ENCODE measurements at places on chromosomes 12 and 14.
A peak's percentile ranks its signal among the peaks of the same experiment; 100 is the strongest.

- no peak for DNase-seq
- H3K36me3 ChIP-seq, result no peaks in the 10 kb centered on the region
- no peak overlapping the region for H3K27ac ChIP-seq
- peaks cover 2% of the 10 kb centered on the region for H3K4me1 ChIP-seq
Measured at GRCh38 chr14:89012282-89013097, 188.0 kb downstream of the TTC8 start.

DNA sequence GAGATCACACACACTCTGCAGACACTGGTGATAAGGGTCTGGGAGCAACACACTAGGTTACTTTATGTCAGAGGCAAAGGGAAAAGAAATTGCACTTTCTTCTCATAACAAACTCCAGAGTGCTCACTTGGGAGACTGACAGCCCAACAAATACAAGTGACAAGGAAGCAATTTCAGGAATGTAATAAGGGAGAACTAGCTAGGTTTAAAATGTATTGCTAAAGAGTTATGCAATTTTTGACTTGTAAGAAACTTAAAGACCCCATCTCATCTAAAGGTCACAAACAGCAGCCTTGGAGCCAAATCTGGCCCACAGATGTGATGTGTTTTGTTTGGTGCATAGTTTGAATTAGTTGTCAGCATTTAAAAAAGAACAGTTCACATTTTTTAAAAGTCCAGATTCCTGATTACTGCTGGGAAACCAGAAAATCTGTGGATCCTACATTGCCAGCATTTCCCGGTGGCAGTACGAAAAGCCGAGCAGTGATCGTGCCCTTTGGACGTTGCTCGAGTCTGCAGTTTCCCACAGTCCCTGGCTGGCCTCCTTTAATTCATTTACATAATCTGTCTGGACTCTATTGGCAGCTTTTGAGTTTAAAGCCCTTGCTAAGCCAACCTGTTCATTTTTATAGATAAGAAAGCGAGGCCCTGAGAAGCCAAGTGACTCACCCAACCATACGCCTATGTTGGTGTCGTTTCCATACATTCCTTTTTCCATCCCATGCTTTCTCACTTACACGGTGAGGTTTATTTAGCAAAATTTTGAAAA lies 42.0 kb upstream of the ETV6 start:
- no peaks in the 10 kb centered on the region for H3K27me3 ChIP-seq
- H3K36me3 ChIP-seq, result no peaks in the 10 kb centered on the region
- no peak for DNase-seq

- peaks cover 3% of the 10 kb centered on the region for H3K27me3 ChIP-seq
- no peak for DNase-seq
- peaks cover 2% of the 10 kb centered on the region for H3K36me3 ChIP-seq
- H3K27ac ChIP-seq, result no peak overlapping the region
Measured at GRCh38 chr12:45557016-45557415, 172.5 kb upstream of the ARID2 start.

DNA sequence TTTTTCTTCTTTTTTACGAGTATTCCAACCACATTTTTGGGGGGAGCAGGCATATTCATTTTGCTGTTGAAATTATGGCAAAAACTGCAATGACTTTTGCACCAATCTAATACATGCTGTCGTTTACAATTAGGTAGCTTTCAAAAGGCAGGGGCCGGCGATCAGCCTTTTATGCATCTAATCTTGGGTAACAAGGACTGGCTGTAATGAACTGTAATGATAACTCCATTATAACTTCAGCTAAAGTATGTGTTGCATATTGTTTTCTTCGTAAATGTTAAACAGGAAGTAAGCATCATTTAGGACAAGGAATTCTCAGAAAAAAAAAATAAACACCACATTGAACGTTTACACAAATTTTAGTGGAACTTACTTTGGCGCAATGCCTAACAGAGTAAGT lies 30.3 kb upstream of the KLRF1 start:
- peak overlapping the region; percentile 95 for H3K27ac ChIP-seq
- H3K36me3 ChIP-seq, result peaks cover 21% of the 10 kb centered on the region
- H3K27me3 ChIP-seq, result no peaks in the 10 kb centered on the region
- H3K4me1 ChIP-seq, result peaks cover 54% of the 10 kb centered on the region
- peak overlapping the region; percentile 78 for H3K4me3 ChIP-seq

DNA sequence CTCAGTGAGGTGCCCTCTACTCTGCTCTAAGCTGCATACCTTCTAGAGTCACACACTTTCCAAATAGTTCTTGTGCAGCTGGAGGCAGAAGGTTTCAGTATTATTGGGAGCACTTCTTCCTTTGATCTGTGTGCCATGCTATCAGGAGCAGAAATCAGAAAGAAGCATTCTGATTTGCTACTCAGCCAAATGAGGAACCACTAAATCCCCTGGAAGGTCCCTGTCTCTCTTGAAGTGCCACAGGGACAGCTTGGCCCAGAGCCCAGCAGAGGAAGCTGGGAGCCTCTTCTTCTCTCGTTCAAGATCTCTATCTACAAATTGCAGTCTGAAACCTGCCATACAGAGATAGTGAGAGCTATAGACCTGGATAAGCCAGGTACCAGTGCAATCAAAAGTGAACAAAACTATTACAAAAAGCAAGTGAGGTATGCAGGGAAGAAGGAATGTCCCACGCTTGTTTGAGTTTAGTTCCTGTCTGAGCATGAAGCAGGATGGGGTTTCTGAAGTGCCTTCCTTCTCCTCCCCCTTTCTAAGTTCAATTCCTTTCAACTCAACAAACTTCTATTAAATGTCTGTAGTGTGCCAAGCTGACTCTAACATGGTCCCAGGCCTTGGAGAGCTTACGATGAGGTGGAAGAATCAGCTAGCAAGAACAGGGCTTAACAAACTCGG lies 100.9 kb upstream of the PARP11 start:
- H3K27ac ChIP-seq, result peak overlapping the region; percentile 68
- peaks cover 49% of the 10 kb centered on the region for H3K4me1 ChIP-seq
- no peaks in the 10 kb centered on the region for H3K27me3 ChIP-seq
- peak; percentile 36 for DNase-seq
- H3K36me3 ChIP-seq, result peaks cover 8% of the 10 kb centered on the region
- no peak overlapping the region for H3K4me3 ChIP-seq

DNA sequence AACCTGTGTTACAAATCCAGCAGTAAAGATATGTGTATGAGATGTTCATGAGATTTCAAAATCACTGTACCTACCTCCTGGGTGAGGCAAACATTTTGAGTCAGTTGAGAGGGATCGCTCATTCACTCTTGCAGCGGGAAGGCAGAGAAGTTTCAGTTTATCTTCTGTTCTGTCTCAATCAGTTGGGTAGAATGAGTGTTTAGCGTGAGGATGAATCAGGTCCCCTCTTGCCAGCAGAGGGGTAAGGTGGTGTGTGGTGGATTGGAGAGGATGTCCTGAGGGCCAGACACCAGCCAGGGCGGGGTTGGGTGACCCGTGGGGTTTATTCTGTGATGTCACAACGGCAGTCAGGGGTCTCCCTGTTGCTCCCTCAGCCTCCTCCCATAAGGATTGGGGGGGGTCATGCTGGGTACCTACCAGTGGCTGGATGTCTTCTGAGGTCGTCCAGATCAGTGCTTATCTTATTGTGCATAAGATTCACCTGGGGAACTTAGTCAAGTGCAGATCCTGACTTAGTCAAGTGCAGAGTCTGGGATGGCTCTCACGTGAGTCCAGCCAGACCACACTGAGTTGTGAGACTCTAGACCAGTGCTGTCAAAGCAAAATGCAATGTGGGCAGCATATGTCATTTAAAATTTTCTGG lies at the start of gene GSG1:
Gene GSG1 (minus strand): TSS at position 277 of the 643 bp plus-strand sequence. CDS start 155 bp downstream, at position 122.
- H3K4me3 ChIP-seq, result no peak within 1 kb of the TSS
- H3K27me3 ChIP-seq, result peaks cover 1% of the 10 kb centered on the region
- peaks cover 46% of the 10 kb centered on the region for H3K4me1 ChIP-seq
- H3K36me3 ChIP-seq, result no peaks in the 10 kb centered on the region

DNA sequence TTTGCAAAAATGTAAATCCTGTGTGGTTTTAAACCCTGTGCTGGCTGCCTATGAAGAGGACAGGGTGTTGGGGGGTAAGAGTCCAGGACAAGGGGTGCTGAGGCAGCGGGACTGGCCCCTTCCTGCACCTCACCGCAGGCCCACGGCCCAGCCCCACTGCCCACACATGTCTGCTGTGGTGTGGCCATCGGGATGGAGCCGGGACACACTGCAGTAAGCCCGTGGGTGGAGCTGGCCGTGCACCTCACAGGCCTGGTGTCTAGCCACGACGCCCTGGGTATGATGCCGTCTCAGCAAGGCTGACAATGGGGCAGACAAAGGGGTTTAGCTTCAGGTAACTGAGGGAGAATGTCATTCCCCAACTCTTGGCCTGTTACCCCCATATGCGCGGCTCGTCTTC lies 19.6 kb downstream of the AMN start:
- H3K4me1 ChIP-seq, result peaks cover 7% of the 10 kb centered on the region
- no peak overlapping the region for H3K27ac ChIP-seq
- no peaks in the 10 kb centered on the region for H3K36me3 ChIP-seq
- DNase-seq, result no peak
- no peak overlapping the region for H3K4me3 ChIP-seq
- no peaks in the 10 kb centered on the region for H3K27me3 ChIP-seq

- H3K4me1 ChIP-seq, result no peaks in the 10 kb centered on the region
- no peak overlapping the region for H3K4me3 ChIP-seq
- H3K27ac ChIP-seq, result no peak overlapping the region
- DNase-seq, result no peak
- no peaks in the 10 kb centered on the region for H3K36me3 ChIP-seq
- no peaks in the 10 kb centered on the region for H3K27me3 ChIP-seq
Measured at GRCh38 chr12:128009108-128009507, 257.9 kb upstream of the TMEM132C start.

DNA sequence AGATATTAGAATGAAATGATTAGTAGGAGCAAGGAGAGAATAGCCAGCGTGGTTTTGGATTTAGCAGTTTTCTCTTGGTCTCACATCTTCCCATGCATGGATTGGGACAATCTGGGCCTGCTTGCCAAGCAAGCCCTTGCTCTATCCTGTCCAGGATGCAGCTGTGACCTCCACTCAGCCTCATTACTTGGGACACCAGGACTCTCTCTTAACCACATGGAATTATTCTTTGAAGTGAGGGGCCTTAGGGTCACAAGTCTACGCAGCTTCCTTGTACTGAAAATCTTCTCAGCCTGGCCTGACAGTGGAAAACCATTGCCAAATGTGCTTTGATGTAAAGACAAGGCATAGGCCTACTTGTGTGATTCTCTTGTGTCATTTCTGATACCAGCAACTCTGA lies 28.0 kb upstream of the DCN start:
- H3K27ac ChIP-seq, result no peak overlapping the region
- no peak for DNase-seq
- H3K27me3 ChIP-seq, result no peaks in the 10 kb centered on the region
- no peaks in the 10 kb centered on the region for H3K4me1 ChIP-seq
- no peaks in the 10 kb centered on the region for H3K36me3 ChIP-seq
- no peak overlapping the region for H3K4me3 ChIP-seq

- H3K27ac ChIP-seq, result peak overlapping the region; percentile 81
- peaks cover 5% of the 10 kb centered on the region for H3K36me3 ChIP-seq
- peaks cover 20% of the 10 kb centered on the region for H3K27me3 ChIP-seq
- peak overlapping the region; percentile 85 for H3K4me3 ChIP-seq
- no peak for DNase-seq
Measured at GRCh38 chr14:52551696-52552062, 626 bp downstream of the TXNDC16 start.

DNA sequence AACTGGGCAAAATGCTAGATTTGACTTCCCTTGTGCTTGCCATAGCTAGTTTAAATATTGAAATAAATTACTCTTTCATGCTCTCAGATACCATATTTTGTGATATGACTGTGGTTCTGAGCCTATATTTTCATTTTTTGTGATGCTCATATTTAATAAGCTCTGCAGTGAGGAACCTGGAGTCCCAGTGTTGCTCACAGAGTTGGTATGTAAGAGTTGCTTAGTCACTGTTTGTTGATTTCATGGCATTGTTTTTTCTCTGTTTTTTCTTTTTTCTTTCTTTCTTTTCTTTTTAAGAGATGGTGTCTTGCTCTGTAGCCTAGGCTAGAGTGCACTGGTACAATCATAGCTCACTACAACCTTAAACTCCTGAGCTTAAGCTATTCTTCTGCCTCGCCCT lies 750.5 kb upstream of the TMEM132C start:
- no peaks in the 10 kb centered on the region for H3K27me3 ChIP-seq
- no peak overlapping the region for H3K4me3 ChIP-seq
- DNase-seq, result no peak
- H3K4me1 ChIP-seq, result no peaks in the 10 kb centered on the region

DNA sequence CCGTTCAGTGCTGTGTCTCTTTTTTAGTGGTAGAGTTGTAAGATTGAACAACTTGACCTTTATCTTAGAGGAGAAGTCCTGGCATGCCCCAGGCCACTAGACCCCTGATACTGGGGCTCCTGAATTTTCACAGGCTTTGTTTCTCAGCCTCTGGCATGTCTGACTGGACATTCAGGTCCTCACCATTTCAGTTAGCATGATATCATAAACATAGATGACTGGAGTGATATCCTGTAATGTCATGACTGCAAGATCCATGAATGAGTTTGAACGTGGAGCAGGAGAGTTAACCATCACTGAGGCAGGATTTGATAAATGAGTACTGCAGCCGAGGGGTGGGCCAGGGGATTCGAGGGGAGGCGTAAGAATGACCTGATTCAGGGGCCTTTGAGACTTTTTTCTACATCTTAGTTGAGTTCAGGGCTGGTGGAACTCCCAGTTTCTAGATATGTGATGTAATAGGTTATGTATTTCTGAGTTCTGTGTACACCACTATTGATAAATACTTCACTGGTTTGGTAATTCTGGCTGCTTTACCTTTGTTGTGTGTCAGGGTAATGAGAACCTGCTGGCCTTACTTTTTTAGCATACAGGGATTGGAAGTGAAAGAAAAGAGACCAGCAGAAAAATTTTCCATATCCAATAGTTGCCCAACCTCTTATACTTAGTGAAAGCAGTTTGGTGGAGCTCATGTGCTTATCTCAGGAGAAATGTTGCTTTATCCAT lies 217.0 kb downstream of the SYNE2 start:
- H3K27ac ChIP-seq, result no peak overlapping the region
- peaks cover under 1% of the 10 kb centered on the region for H3K4me1 ChIP-seq
- H3K36me3 ChIP-seq, result peaks cover 27% of the 10 kb centered on the region
- no peak overlapping the region for H3K4me3 ChIP-seq
- no peaks in the 10 kb centered on the region for H3K27me3 ChIP-seq

DNA sequence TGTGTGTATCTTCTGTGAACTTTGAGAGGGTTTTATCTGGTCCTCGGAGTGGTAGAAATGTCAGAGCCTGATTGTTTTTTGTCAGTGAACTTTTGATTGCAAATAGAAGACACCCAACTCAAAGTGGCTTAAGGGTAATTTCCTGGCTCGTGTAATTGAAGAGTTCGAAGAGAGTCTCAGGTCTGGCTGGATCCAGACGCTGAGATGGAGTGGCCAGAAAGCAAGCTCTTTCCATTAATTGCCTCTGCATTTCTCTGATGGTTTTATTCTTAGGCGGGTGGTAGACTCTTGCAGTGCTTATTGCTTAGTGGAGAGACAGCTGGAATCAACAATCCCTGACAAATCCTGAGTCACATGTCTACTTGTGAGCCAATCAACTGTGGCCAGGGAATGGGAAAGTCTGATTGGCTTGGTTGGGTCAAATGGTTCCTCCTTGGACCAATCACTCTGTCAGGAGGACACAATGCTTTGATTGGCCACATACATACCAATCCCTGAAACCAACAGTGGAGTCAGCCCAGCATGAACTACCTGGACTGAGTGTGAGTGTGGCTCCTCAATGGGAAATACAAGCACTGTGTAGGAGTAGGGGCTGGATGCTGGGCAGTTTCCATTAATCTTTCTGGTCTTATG lies 330.5 kb downstream of the AACS start:
- H3K27me3 ChIP-seq, result no peaks in the 10 kb centered on the region
- no peak overlapping the region for H3K4me3 ChIP-seq
- H3K4me1 ChIP-seq, result peaks cover 8% of the 10 kb centered on the region
- DNase-seq, result no peak
- H3K36me3 ChIP-seq, result no peaks in the 10 kb centered on the region
